NCI-H1105 (cell line): ENCODE measurements at places on chromosomes 7 and 10.

- DNase-seq = no peak
Measured at GRCh38 chr10:71436268-71437125, 39.8 kb downstream of the CDH23 start.

GRCh38 chr7:90081621-90082020, 72.6 kb upstream of the STEAP1 start:
- DNase-seq = no peak

GRCh38 chr10:124957404-124957947, 15.6 kb downstream of the ZRANB1 start:
- DNase-seq = no peak

GRCh38 chr10:122421742-122422141, 32.7 kb upstream of the ARMS2 start:
- DNase-seq = no peak

- peak; percentile 57 for DNase-seq
Measured at GRCh38 chr7:134514663-134515062, 12.7 kb upstream of the AKR1B10 start.

- no peak for DNase-seq
Measured at GRCh38 chr10:93816123-93816747, 58.5 kb downstream of the LGI1 start.

GRCh38 chr10:121036431-121036830, 185.3 kb downstream of the WDR11 start:
- no peak for DNase-seq

DNA sequence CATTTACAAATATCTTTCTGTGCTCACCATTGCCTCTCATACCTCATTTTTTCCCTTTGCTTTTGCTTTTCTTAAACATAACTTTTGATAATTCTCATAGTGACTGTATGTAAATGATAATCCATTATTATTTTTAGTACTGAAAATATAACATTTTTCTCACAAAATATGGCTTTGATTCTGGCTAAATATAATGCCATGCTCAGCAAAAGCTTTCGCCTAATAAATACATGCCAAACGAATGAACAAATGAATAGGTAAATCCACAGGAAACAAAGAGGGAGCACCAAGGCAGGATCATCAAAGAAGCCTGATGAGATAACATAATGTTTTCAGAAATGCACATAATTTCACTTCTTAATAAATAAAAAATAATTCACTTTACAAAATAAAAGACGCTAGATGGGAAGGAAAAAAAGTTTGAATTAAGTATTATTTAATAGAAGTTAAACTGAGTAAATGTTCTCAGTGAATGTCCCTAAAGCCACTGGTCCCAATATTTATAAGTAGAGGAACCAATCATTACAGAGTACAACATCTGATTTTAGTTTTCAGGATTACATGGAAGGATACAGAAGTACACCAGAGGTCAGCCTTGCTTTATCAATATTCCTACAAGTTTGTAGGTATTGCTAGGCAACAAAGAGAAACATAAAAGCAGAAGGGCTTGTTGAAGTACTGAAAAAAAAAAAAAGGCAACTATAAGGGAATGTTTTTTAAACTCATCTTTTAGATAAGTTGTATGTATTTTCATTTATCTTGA, 52.3 kb downstream of the RNLS start:
- no peak for DNase-seq

GRCh38 chr10:114631666-114632417, 26.2 kb downstream of the ABLIM1 start:
- DNase-seq = no peak

DNA sequence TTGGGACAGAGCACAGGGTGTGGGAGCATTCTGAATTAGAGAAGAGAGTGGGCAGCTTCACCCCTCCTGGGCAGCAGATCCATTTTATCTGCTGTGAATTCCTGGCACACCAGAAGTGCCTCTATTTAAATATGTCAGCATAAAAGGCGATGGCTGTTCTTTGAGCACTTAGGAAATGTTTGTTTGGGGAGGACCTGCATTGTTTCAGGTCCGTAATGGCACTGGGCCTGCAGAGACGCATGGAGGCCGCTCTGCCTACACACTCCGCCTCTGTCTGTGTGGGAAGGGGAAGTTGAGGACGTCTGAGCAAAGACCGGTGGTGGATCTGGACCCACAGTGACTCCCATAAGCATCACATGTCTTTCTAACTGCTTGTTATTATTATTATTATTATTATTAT, 253.2 kb downstream of the CAMK1D start:
- no peak for DNase-seq

GRCh38 chr10:119340893-119341458, 133.6 kb downstream of the GRK5 start:
- no peak for DNase-seq

GRCh38 chr7:131109759-131110296, 217.8 kb upstream of the MKLN1 start:
- DNase-seq = peak; percentile 66

DNA sequence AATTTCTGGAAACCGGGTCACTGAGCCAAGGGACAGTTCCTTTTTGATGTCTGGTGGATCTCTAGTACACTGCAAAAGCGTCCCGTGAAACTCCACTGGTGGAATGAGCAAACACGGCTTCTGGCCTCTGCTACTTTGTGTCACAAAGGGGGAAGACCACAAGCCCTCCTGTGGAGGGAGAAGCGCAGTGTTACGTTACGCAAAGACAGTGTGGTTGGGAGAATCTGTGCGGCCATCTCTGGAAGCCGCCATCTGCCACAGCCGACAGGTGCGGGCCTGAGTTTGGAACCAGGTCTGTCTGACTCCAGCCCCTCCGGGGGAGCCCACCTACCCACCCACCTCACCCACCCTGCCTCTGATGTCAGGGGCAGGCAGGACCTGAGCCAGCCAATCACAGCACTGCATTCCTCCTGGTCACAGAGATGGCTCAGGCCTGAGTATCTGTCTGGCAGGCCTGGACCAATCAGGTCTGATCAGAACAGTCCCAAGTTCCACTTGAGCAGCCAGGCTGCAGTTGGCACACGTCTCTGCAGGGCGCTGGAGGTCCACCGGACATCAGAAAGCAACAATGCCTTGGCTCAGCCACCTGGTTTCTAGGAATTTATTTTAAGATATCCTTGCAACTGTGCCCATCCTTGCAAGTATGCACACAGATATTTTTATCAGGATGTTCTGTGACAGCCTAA, 3.0 kb upstream of the CYP2W1 start:
- DNase-seq = no peak

GRCh38 chr7:96238474-96238873, 83.4 kb downstream of the SLC25A13 start:
- no peak for DNase-seq

- DNase-seq = no peak
Measured at GRCh38 chr7:85757348-85757747, 570.5 kb upstream of the SEMA3D start.

DNA sequence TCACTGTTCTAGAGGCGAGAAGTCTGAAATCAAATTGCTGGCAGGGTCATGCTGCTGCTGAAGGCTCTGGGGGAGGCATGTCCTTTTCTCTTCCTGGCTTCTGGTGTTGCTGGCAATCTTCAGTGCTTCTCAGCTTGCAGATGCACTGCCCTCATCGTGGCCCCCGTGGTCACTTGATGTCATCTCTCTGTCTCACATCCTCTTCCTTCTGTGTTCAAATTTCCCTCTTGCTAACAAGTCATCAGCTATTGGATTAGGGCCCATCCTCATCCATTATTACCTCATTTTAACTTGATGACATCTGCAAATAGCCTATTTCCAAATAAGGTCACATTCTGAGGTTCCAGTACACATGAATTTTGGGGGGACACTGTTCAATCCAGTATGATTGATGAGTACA, 36.6 kb upstream of the SRGN start:
- DNase-seq = no peak

DNA sequence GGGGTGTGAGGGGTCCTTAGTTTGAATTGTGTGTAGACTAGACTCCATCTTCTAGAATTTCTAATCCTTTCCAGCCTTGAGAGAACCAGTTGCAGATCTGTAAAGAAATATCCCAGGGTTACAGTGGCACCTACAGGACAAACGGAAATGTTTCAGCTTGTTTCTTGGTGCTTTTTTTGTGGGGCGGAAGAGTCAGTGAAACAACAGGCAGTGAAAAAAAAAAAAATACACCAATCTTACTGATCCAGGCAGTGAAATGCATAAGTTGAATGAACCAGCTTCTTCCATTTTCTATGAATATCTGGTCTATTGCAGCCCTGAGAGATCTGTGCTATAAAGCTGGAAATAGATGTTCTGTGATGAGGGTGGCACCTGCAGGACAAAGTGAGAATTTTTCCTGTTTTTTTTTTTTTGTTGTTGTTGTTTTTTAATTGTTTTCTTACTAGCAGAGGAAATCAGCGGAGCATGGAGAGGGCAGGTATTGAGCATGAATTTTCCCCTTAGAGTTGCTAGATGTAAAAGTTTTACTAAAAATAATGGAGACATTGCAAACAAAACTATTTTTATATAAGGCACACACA, 81.9 kb upstream of the DYNC1I1 start:
- peak; percentile 27 for DNase-seq

GRCh38 chr7:32943252-32944030, 13.8 kb upstream of the FKBP9 start:
- no peak for DNase-seq

- no peak for DNase-seq
Measured at GRCh38 chr10:29471544-29471859, 163.3 kb downstream of the SVIL start.

- no peak for DNase-seq
Measured at GRCh38 chr7:46454816-46455215, 533.7 kb upstream of the IGFBP3 start.

DNA sequence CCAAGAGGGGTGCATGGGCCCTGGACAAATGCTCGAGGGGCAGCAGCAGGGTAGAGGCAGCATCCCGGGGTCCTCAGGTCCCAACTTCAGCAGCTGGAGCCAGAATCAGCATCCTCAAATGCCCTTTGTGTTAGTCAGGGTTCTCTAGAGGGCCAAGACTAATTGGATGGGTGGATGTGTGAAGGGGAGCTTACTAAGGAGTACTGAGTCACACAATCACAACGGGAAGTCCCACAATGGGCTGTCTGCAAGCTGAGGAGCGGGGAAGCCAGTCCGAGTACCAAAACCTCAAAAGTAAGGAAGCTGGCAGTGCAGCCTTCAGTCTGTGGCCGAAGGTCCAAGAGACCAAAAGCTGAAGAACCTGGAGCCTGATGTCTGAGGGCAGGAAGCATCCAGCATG, 162.9 kb upstream of the TCERG1L start:
- no peak for DNase-seq

DNA sequence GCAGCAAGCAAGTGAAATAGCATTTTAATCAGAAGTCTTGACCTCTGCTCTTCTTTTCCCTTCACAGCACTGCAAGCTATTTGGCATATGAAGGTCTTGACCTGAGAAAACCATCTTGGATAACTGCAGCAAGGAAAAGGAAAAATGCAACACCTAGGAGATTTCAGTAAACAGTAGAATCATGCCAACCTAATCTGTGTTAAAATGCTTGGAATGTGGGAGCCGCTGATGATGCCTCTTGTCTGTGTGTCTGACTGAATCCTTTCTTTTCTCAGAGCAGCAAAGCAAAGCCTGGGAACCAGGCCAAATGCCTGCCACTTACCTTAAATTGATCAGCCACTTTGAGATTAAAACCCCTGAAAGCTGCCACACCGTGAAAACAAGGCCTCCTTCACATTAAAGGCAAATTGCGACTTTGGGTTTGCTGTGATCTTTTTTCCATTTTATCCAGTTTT, 80.4 kb upstream of the CDK6 start:
- peak; percentile 85 for DNase-seq

DNA sequence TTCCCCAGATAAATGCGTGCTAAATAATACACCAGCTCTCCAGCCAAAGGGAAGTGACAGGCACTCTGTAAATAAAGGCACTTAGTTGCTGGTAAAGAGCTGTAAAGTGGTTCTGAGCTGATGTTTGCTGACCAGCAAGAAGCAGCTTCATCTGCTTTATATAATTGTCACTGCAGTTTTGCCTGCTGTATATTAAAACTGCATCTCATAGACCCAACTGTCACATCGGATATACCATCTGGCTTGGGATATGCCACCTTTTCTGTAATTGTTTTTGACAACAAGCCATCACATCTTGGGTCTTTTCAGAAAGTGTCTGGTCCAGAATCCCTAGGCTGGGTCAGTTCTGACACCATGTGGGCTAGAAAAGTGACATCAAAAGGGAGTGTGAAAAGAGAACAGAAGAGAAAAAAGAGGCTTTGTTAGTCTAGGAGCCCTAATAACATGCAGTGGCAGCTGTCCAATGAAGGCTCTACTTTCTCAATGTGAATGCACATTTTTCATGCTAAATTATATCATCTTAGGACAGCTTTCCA, 697.6 kb downstream of the KCNMA1 start:
- peak; percentile 5 for DNase-seq

DNA sequence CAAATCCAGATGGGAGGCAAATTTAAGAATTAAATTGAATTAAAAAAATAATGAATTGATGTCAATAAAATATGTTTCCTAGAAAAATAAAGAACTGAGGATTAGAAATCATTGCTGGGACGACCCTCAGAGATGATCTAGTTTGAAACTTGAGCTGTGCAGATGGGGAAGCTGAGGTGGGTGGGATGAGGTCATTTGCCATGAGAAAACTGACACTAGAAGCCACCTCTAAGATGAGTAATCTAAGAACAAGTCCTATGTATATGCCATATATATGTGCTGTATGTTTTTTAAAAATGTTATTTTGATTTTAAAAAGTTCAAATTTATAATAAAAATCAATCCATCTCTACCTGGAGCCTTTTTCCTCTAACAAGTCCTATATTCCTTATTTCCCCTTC, 135.7 kb downstream of the RSU1 start:
- no peak for DNase-seq

DNA sequence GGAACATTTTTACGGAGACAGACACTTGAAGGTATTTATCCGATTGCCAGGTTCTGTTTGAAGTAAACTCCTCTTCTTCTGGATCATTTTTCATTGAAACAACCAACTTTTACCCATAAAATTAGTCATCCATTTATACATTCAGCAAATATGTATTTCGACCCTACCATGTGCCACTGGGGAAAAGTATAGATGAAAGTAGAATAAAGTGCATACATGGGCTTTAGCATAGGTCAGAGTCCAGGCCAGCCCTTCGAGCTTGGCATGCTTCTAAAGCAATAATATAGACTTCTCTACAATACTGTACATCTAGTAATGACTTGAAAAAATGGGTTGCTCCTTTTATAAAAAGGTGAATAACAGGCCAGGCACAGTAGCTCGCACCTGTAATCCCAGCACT, 10.1 kb downstream of the SLC25A16 start:
- no peak for DNase-seq

DNA sequence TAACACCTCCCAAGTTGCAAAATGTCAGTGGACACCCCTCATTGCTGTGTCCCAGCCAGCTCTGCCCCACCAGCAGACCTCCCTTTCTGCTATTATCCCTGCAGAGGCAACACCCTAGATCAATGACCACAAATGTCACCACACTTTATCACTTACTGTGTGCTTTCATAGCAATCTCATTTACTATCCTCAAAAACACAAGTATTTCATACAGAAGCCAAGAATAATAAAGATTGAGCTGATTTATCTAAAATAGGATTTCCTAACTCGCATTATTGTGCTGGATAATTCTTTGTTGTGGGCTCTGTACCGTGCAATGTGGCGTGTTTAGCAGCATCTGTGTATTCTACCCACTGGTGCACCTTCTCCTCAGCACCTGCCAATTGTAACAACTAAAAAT, 13.2 kb upstream of the ABCB5 start:
- DNase-seq = no peak

- no peak for DNase-seq
Measured at GRCh38 chr10:20743942-20744341, 153.2 kb downstream of the NEBL start.
